ENCODE measurements at places on chromosomes 12 and 14. TPM values are rescaled to one million over a fixed set of nuclear protein-coding genes. Genes with fewer than 3 reads are reported as not detected.

The ARMH4 gene
- total RNA-seq = 3.3 TPM

The ANKRD9 gene
- 14.9 TPM for total RNA-seq

The MGST1 gene
- 141 TPM for total RNA-seq

The LRTM2 gene
- total RNA-seq = not detected

The RASAL1 gene
- total RNA-seq = not detected

The MYF6 gene
- not detected for total RNA-seq

The MYF5 gene
- total RNA-seq = not detected

The PTCSC3 gene
- total RNA-seq = not detected

The FAM161B gene
- 6.5 TPM for total RNA-seq

The CMA1 gene
- not detected for total RNA-seq

- H3K27ac ChIP-seq = no peak overlapping the region
- H3K4me3 ChIP-seq = no peak overlapping the region
- H3K4me1 ChIP-seq = peaks cover 17% of the 10 kb centered on the region
- DNase-seq = no peak
- no peaks in the 10 kb centered on the region for H3K27me3 ChIP-seq
- no peaks in the 10 kb centered on the region for H3K36me3 ChIP-seq
Observed at GRCh38 chr14:68367536-68367935, 425.3 kb downstream of the ZFP36L1 start.

GRCh38 chr12:19998411-19998810 lies 369.9 kb upstream of the PDE3A start:
- H3K27ac ChIP-seq = no peak overlapping the region
- no peak for DNase-seq
- peaks cover 13% of the 10 kb centered on the region for H3K4me1 ChIP-seq
- H3K27me3 ChIP-seq = no peaks in the 10 kb centered on the region
- H3K4me3 ChIP-seq = no peak overlapping the region
- no peaks in the 10 kb centered on the region for H3K36me3 ChIP-seq

GRCh38 chr14:33492491-33492890 lies 458.4 kb downstream of the EGLN3 start:
- no peak overlapping the region for H3K27ac ChIP-seq
- H3K4me1 ChIP-seq = no peaks in the 10 kb centered on the region
- H3K36me3 ChIP-seq = no peaks in the 10 kb centered on the region
- no peak overlapping the region for H3K4me3 ChIP-seq

DNA sequence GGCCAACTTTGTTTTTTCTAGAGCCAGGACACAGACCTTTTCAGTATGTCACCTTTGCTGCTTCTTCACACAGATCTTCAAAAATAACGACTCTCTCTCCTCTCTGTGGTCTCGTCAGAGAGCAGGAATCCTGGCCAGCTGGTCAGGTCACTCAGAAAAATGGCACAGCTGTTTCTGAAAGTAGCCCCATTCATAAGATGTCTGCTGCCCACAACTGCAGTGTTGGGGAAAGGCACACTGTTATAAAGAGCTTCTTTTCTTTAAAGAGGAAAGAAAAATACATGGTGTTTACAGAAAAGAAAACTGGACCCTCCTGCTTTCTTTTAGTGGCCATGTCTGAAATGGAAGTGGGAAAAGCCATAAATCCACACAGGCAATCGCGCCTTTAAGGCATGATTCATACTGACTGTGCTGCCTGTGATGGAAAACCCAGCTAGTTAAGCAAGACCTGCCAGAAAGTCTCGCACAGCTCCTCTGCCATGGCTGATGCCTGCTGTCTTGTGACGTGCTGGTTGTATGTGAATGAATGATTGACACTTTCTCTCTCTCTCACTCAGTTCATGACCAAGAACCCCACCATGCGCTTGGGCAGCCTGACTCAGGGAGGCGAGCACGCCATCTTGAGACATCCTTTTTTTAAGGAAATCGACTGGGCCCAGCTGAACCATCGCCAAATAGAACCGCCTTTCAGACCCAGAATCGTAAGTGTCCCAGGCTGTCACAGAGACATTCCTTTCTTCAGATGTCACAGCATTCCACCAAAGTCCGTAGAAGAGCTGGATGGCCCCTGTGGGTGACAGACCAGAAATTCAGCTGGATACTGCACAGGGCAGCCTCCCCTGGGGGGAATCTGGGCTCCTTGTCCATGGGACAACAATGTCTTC lies 147.9 kb upstream of the HIF1A start:
- peak overlapping the region; percentile 94 for H3K27ac ChIP-seq
- H3K4me3 ChIP-seq = peak overlapping the region; percentile 28
- peak; percentile 96 for DNase-seq
- H3K36me3 ChIP-seq = no peaks in the 10 kb centered on the region
- H3K4me1 ChIP-seq = peaks cover 52% of the 10 kb centered on the region
- H3K27me3 ChIP-seq = no peaks in the 10 kb centered on the region

- peaks cover 80% of the 10 kb centered on the region for H3K27me3 ChIP-seq
- no peaks in the 10 kb centered on the region for H3K4me1 ChIP-seq
- H3K36me3 ChIP-seq = no peaks in the 10 kb centered on the region
- no peak for DNase-seq
Observed at GRCh38 chr12:53748072-53748840, 3.5 kb downstream of the CISTR start.

- H3K36me3 ChIP-seq = no peaks in the 10 kb centered on the region
- H3K4me3 ChIP-seq = no peak overlapping the region
Observed at GRCh38 chr12:118982984-118983761, 1.8 kb downstream of the SRRM4 start.

- no peak overlapping the region for H3K27ac ChIP-seq
- no peak overlapping the region for H3K4me3 ChIP-seq
- H3K36me3 ChIP-seq = peaks cover 25% of the 10 kb centered on the region
- no peaks in the 10 kb centered on the region for H3K27me3 ChIP-seq
- no peak for DNase-seq
- peaks cover 22% of the 10 kb centered on the region for H3K4me1 ChIP-seq
Observed at GRCh38 chr12:26058308-26058707, 66.5 kb downstream of the BHLHE41 start.

- DNase-seq = no peak
- H3K27ac ChIP-seq = no peak overlapping the region
- H3K36me3 ChIP-seq = no peaks in the 10 kb centered on the region
- H3K4me3 ChIP-seq = no peak overlapping the region
Observed at GRCh38 chr12:1201030-1201429, 210.0 kb downstream of the ERC1 start.

DNA sequence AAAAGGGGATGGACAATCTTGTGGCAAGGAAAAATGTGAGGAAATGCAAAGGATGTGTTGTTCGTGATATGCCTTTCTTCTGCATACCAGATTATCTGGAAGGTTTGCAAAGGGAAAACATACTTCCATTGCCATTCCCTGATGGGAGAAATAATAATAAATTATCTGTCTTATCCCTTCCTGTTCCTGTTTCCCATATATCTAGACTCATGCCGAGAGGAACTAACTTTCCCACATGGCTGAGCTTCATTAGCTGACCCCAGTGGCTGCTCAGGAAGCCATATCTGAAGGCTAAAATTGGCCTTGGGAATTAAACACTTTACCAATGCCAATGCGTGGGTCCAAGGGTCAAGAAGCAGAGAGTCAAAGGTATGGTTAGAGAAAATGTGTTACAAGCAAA lies 439.8 kb downstream of the MDGA2 start:
- H3K27ac ChIP-seq = no peak overlapping the region
- no peaks in the 10 kb centered on the region for H3K36me3 ChIP-seq
- H3K27me3 ChIP-seq = no peaks in the 10 kb centered on the region

- H3K4me1 ChIP-seq = no peaks in the 10 kb centered on the region
- no peaks in the 10 kb centered on the region for H3K27me3 ChIP-seq
- no peak overlapping the region for H3K27ac ChIP-seq
- no peak for DNase-seq
- no peaks in the 10 kb centered on the region for H3K36me3 ChIP-seq
Observed at GRCh38 chr12:104507672-104508071, 50.9 kb downstream of the CHST11 start.

GRCh38 chr14:22829661-22830442 lies at the start of gene MRPL52:
MRPL52 (plus strand) TSS chr14:22829887; CDS start chr14:22829913, 26 bp downstream.
- peak within 1 kb of the TSS; percentile 51 for H3K27ac ChIP-seq
- H3K4me1 ChIP-seq = 0 out of 2 replicates have a peak, but pooled peaks cover 10% of the 10 kb centered on the region
- H3K27me3 ChIP-seq = no peaks in the 10 kb centered on the region
- peak within 1 kb of the TSS; percentile 89 for H3K4me3 ChIP-seq

DNA sequence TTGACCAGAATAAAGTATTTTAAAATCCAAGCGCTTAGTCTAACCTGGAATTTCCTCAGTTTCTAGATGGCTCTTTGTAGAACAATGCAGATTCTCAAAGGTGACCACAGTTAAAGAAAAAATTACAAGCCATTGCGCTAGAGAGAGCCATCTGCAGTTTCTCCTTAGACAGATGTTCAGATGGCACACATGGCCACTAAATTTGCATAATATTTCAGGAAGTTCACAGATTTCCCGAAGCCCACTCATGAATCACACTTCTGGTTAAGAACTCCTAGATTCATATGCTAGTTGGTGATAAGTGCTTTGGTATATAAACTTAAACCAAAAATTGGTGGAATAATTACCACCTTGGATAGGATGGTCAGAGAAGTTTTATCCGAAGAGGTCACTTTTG lies 749 bp downstream of the AKAP3 start:
- H3K36me3 ChIP-seq = no peaks in the 10 kb centered on the region
- H3K27ac ChIP-seq = peak overlapping the region; percentile 67
- H3K4me1 ChIP-seq = peaks cover 8% of the 10 kb centered on the region
- peak; percentile 27 for DNase-seq
- H3K4me3 ChIP-seq = peak overlapping the region; percentile 95
- no peaks in the 10 kb centered on the region for H3K27me3 ChIP-seq

DNA sequence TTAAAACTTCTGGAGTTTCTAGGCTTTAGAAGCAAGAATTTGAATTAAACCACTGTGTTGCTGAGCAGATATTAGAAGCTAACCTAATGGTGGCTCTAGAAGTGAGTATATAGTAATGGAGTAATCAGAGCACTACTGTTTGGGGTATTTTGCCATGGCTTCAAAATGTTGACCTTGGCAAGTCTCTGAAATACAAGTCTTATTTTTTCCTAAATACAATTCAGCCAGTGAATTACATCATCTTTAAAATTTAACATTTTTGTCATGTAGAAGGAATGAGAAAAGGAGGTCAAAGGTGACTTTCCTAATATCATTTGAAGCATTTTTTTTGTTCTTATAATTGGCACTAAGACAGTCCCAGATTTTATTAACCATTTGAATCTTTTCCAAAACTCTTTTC lies 25.2 kb downstream of the PMCH start:
- no peaks in the 10 kb centered on the region for H3K36me3 ChIP-seq
- H3K27me3 ChIP-seq = no peaks in the 10 kb centered on the region
- no peak overlapping the region for H3K4me3 ChIP-seq
- H3K27ac ChIP-seq = peak overlapping the region; percentile 65
- H3K4me1 ChIP-seq = peaks cover 24% of the 10 kb centered on the region
- peak; percentile 78 for DNase-seq

GRCh38 chr12:18165422-18165871 lies 75.5 kb upstream of the RERGL start:
- peak overlapping the region; percentile 66 for H3K4me3 ChIP-seq
- peak overlapping the region; percentile 4 for H3K27ac ChIP-seq
- no peaks in the 10 kb centered on the region for H3K36me3 ChIP-seq
- peak; percentile 76 for DNase-seq

DNA sequence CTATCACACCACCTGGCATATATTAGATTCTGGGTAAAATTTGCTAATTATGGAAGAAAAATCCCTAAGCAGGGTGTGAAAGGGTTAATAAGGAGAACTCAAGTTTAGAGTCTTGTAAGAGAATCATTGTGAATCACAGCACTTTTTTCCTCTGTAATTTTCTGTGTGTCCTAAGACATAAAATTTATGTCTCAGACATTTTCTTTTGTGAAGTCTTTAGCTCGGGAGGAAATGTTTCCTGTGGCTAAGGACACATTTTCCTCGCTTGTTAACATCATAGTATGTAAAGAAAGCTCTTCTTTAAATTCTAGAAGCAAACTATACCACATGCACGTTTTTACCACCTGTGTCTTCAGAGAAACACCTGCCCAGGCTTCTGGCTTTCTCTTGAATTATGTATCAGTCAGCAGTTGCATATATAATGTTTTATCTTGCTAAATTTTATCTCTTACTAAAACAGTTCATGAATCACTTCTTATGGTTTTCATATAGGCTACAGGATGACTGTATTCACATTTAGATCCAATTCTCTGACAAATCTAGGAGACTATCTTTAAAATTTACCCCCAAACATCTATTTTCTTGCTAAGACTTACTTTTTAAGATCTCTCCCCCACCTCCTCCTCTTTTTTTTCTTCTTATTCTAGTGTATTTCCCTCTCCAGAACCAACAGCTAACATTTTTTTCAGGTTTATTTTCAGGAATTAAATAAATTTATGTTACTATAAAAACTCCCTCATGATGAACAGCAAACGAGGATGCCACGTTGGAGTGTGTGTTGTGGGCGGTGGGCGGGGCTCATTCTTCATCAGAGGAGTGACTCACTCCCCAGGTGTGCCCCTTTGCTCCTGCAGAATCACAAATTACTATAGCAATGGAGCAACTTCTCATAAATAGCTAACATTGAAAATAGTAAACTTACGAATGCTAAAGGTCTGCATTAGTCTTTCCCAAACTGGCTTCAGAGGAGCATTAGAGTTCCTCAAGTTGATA lies 11.6 kb upstream of the CSRP2 start:
- H3K36me3 ChIP-seq = no peaks in the 10 kb centered on the region
- H3K4me3 ChIP-seq = no peak overlapping the region
- DNase-seq = no peak
- no peaks in the 10 kb centered on the region for H3K4me1 ChIP-seq

- no peak for DNase-seq
- no peaks in the 10 kb centered on the region for H3K27me3 ChIP-seq
- H3K4me1 ChIP-seq = no peaks in the 10 kb centered on the region
- no peak overlapping the region for H3K4me3 ChIP-seq
- H3K36me3 ChIP-seq = no peaks in the 10 kb centered on the region
Observed at GRCh38 chr14:55739967-55740648, 160.1 kb downstream of the KTN1 start.

DNA sequence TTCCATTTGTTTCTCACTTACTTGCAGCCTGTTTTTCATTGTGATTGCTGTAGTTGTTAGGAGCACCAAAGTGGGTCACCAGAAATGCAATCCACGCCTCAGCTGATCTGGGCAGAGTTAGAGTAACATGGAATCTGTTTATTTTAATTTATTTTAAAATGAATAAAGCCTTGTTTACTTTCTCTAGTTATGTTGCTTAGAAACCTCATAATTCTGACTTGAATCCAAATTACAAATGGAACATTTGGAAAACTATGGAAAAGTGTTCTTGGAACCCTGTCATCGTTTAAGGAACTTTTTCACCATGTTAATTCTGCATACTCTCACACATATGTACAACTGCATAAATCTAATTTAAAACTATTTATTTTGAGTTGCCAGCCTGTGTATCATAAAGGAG lies 92.2 kb upstream of the DAAM1 start:
- no peak for DNase-seq
- no peak overlapping the region for H3K27ac ChIP-seq
- no peaks in the 10 kb centered on the region for H3K36me3 ChIP-seq
- H3K4me3 ChIP-seq = no peak overlapping the region
- peaks cover 38% of the 10 kb centered on the region for H3K4me1 ChIP-seq

DNA sequence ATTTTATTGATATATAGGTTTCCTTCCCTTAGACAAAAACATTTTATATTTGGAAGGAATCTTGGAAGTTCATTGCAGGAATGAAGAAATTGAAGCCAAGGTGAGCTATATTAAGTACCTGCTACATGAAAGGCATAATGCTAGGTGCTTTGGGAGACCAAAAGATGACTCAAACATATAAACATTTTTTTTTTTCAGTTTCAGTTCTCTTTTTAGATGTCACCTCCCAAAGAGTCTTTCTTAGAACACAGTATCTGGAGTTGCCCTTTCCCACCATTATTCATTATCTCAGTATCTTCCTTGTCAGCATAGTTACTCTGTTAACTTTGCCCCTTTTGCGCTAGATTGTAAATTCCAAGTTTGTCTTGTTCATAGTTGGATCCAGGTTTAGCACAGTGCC lies 1.1 kb downstream of the LIN52 start:
- H3K27ac ChIP-seq = peak overlapping the region; percentile 74
- H3K36me3 ChIP-seq = no peaks in the 10 kb centered on the region
- DNase-seq = peak; percentile 3
- H3K4me1 ChIP-seq = peaks cover 16% of the 10 kb centered on the region
- H3K4me3 ChIP-seq = peak overlapping the region; percentile 84
- H3K27me3 ChIP-seq = no peaks in the 10 kb centered on the region
